Subcutaneous adipose tissue (tissue), 4 donors: ENCODE measurements at places on chromosomes 12 and 14. TPM values are rescaled to one million over a fixed set of nuclear protein-coding genes. Genes with fewer than 3 reads are reported as not detected.

Gene ATG14
- 22.2 TPM for total RNA-seq

Gene FOXM1
- 2.6 TPM for total RNA-seq

Gene FAM90A1
- 0.33 TPM for total RNA-seq

Gene ANKRD33
- not detected for total RNA-seq

Gene MYO1A
- total RNA-seq, result 0.51 TPM

Gene LMO3
- total RNA-seq, result 179 TPM

Gene TPH2
- total RNA-seq, result not detected

Gene RNASE8
- not detected for total RNA-seq

Gene NRXN3
- 0.57 TPM for total RNA-seq

Gene CLEC4E
- total RNA-seq, result 4.1 TPM

Gene HCAR3
- total RNA-seq, result 2.4 TPM

Gene LRP1-AS
- not detected for total RNA-seq

Gene CGRRF1
- total RNA-seq, result 21.1 TPM

Gene MARK3
- 90.2 TPM for total RNA-seq

Gene UBR7
- 20.4 TPM for total RNA-seq

Gene TMEM132C
- total RNA-seq, result 73.5 TPM

Gene RPL36AL
- total RNA-seq, result 223 TPM

Gene ANO4
- total RNA-seq, result not detected

Gene KRT2
- total RNA-seq, result not detected

Gene NPFF
- not detected for total RNA-seq

Gene KRT74
- not detected for total RNA-seq

Gene OTUB2
- 3.9 TPM for total RNA-seq

Gene CDC42BPB
- total RNA-seq, result 93.8 TPM

Gene ZNF219
- 54.1 TPM for total RNA-seq

Gene OLR1
- total RNA-seq, result 8.7 TPM

Gene VRTN
- total RNA-seq, result not detected

Gene PLEKHD1
- 0.38 TPM for total RNA-seq

Gene KRT71
- not detected for total RNA-seq
